ENCODE measurements at places on chromosomes 2 and 18.

- no peak for DNase-seq
Measured at GRCh38 chr18:3499501-3499900, 49.5 kb downstream of the TGIF1 start.

GRCh38 chr2:132668189-132668823 lies 1.7 kb downstream of the LYPD1 start:
- no peak for DNase-seq

GRCh38 chr2:238435752-238436096 lies 9.0 kb downstream of the ASB1 start:
- no peak for DNase-seq

DNA sequence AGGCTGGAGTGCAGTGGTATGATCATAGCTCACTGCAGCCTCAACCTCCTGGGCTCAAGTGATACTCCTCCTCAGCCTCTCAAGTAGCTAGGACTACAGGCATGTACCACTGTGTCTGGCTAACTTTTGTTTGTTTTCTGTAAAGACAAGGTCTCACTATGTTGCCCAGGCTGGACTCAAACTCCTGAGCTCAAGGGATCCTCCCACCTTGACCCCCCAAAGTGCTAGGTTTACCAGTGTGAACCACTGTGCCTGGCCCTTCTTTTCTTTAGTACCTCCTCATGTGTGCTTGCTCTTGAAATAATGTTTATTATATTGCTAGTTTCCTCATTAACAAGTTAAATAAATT lies 19.0 kb upstream of the COBLL1 start:
- DNase-seq: no peak

GRCh38 chr2:168166902-168167510 lies 80.4 kb downstream of the STK39 start:
- DNase-seq: no peak
